ENCODE measurements at places on chromosomes 7 and 10.

DNA sequence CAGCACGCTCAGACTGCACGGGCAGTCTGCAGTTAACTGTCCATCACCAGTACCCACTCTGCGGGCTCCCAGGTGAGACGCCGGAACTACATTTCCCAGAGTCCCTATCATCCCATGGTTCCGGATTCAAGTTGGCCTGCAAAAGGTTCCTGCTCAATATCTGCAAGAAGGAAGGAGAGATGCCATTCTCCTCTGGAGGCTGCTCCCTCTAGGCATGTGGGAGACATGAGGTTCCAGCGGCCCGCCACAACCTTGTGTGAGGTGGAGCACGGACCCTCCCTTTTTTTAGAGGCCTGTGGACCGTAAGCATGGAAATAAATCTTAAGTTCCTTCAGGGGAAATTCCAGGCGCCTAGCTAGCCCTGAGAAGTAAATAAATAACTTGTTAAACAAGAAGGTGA, 29.7 kb downstream of the NUP42 start:
- no peak for DNase-seq

- DNase-seq: no peak
Measured at GRCh38 chr10:72625276-72625607, 637 bp downstream of the MICU1 start.

GRCh38 chr10:127715782-127716378, 21.1 kb upstream of the FOXI2 start:
- DNase-seq: no peak

GRCh38 chr7:17845197-17845547, 95.1 kb downstream of the SNX13 start:
- DNase-seq: no peak

- no peak for DNase-seq
Measured at GRCh38 chr7:2123360-2123759, 109.4 kb downstream of the MAD1L1 start.

- no peak for DNase-seq
Measured at GRCh38 chr7:116742641-116743040, 70.6 kb downstream of the MET start.
